ENCODE measurements at places on chromosomes 11 and 22.

- DNase-seq, result no peak
Measured at GRCh38 chr11:112123129-112123528, 36.5 kb downstream of the SDHD start.

- peak; percentile 25 for DNase-seq
Measured at GRCh38 chr11:2827256-2827655, 58.3 kb downstream of the CDKN1C start.

- DNase-seq, result no peak
Measured at GRCh38 chr11:11980841-11981308, 27.6 kb downstream of the DKK3 start.

- DNase-seq, result no peak
Measured at GRCh38 chr11:2991452-2992233, 486 bp downstream of the NAP1L4 start.

GRCh38 chr11:64620381-64620971, 29.5 kb downstream of the SLC22A12 start:
- DNase-seq, result no peak

- no peak for DNase-seq
Measured at GRCh38 chr11:44400431-44400830, 90.5 kb upstream of the ALX4 start.

GRCh38 chr22:39457556-39458443, 988 bp downstream of the MGAT3 start:
- no peak for DNase-seq

- no peak for DNase-seq
Measured at GRCh38 chr11:115698243-115698642, 194.0 kb upstream of the CADM1 start.

GRCh38 chr11:70811483-70811882, 413.2 kb downstream of the CTTN start:
- no peak for DNase-seq

DNA sequence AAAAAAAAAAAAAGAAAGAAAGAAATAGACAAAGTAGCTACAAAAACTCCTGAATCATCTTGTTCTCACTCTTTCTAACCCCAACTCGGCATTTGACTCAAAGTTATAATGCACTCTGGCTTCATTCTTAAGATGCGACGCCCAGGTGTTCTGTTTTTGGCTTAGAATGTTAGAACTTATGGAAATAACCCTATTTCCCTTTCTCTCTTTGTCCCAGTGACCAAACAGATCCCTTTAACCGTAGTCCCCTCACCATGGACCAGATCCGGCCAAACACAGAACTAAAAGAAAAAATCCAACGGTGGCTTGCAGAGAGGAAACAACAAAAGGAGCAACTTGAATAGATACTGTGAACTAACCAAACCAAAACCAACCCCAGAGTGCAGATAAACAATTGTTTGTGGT, 5.3 kb upstream of the ATP5MG start:
- DNase-seq, result no peak

- no peak for DNase-seq
Measured at GRCh38 chr11:36508743-36509142, 1.3 kb downstream of the TRAF6 start.
